ENCODE measurements at places on chromosomes 1 and 21.

- DNase-seq: no peak
Observed at GRCh38 chr21:44084496-44085241, 22.5 kb upstream of the PWP2 start.

- DNase-seq: no peak
Observed at GRCh38 chr1:119359730-119360129, 8.9 kb upstream of the HAO2 start.

DNA sequence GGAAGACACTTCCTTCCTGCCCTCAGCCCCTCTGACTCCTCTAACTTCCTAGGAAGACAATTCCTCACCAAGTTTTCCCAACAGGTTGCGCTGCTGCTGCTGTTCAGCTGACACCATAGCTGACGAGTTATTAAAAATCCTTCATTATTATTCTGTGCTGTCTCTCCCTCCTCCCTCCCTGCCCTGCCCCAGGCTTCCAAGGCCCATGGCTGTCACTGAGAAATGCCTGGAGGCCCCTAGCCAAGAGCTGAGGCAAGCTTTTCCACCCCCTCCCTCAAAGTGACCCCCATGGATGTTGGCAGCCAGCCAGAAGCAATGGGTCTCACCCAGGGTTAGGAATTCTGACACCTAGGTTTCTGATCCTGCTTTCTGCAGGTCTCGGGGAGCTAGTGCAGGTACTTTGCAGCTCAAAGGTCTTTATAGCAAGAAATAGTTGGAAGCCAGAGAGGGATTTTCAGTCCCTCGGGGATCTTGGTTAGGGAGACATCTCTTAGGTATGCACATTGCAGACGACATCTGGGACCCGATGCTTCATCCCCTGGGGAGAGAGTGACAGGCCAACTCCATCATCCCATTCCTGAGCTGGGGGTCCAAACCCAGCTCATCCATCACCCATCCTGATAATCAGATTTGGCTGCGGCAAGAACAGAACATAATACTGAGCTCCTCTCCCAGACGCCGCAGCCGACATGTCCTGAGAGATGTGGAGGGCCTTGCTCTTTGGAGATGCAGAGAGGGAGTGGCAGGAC lies 65.0 kb downstream of the KIRREL1 start:
- no peak for DNase-seq

DNA sequence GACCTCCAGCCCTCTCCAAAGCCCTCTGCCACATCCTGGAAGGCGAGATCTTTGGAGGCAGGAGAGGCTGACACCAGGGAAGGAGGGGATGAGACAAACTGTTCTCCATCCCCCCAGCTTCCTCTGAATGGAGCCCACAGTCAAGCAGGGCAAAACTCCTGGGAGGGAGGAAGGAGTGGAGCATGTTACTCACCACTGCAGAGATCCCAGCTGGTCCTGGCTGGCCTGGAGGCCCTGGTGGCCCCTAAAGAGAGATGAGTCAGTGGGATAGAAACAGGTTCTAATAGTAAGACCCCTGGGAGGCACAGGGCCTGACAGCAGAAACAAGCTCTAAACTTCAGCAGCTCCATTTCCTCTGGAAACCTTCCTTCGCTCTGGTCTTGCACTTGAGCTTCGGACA lies 14.0 kb upstream of the PEF1 start:
- no peak for DNase-seq

DNA sequence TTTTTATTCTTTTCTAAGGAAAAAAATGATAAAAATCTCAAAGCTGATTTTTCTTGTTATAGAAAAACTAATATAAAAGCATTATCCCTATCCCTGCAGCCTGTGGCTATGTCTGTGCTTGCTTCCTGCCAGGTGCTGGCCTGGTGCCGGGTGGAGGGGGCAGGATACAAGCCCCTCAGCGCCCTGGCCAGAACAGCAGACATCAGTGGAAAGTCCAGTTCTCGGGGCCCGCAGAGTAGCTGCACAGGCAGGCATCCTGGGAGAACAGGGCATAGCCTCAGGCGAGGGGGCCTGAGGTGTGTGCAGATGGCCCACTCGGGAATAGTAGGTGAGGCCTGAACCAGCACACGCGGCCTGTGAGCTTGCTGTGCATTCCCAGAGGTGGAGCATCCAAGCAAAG lies 23.4 kb downstream of the PODN start:
- DNase-seq: no peak

GRCh38 chr1:192243721-192244120 lies 73.1 kb upstream of the RGS21 start:
- no peak for DNase-seq

DNA sequence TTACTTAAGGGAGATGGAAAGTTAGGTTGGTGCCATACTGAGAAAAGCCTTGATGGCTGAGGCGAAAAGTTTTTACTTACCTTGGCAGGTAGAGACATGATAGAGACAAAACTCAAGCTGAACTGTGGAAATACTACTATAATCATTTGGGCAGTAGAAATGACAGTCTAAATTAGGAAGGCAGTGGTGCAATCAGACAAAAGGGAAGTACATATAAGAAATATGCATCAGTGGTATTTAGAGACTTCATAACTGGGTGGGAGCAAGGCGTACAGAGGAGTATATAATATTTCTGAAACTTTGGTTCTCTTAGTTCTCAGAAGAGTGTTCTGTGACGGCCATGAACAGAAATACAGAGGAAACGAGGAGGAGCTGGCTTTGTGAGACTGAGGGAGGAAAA lies 2.4 kb upstream of the CEP350 start:
- no peak for DNase-seq

- DNase-seq: no peak
Observed at GRCh38 chr1:12811409-12811784, 19.8 kb downstream of the PRAMEF11 start.

DNA sequence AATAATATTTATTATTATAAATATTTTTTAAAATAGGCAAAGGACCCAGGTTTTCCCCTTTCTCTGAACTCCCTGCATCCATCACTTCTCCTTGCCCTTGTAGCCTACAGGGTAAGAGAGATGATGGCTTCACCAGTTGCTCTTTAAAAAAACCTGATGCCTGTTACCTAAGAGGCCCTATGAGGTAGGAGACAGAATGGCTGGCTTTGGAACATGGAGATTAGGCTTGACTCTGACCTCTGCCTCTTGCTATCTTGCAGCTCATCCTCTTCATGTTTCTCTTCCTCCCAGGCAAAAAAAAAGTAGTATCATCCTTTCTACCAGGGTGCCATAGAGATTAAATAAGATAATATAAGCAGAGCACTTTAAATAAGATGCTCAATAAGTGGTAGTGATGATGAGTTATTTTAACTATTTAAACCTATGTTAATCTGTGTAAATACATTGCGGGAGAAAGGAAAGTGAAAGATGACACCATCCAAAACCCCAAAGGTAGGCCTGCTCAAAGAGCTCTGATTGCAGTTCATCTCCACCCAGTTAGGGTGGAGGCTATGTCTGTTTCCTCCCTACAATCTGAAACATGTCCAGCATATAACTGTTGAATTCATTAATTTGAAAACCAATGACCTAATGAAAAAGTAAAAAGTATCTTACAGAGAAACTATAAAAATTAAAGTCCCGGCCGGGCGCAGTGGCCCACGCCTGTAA lies 51.8 kb downstream of the RGS2 start:
- DNase-seq: no peak

GRCh38 chr1:84319662-84320061 lies 18.2 kb downstream of the SAMD13 start:
- DNase-seq: no peak

- DNase-seq: no peak
Observed at GRCh38 chr21:25952306-25952705, 217.5 kb downstream of the GABPA start.

GRCh38 chr21:32064281-32064910 lies 191.6 kb downstream of the HUNK start:
- no peak for DNase-seq

GRCh38 chr1:158075078-158075477 lies 81.6 kb downstream of the KIRREL1 start:
- no peak for DNase-seq

- DNase-seq: no peak
Observed at GRCh38 chr1:23577056-23578004, 18.0 kb upstream of the ID3 start.

DNA sequence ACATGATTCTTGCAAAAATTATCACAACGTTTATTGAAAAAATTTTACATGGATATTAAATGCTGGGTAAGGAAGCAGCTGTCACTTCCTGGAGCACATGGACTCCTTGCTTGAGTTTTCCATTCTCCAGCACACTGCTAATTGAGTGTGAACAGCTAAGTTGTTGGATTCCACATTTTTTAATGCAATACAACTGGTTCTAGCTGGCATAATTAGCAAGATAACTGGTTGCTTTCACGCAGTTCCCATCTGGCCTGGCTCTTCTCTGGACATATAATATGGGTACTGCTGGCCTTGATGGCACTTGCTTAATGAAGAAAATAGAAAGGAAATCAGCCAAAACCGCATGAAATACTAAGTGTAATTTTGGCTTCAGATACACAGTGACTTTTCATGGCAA lies 26.6 kb downstream of the RGS21 start:
- no peak for DNase-seq

GRCh38 chr1:232917053-232917452 lies 33.4 kb upstream of the NTPCR start:
- DNase-seq: no peak

GRCh38 chr1:29413661-29414060 lies 177.3 kb downstream of the PTPRU start:
- DNase-seq: no peak

DNA sequence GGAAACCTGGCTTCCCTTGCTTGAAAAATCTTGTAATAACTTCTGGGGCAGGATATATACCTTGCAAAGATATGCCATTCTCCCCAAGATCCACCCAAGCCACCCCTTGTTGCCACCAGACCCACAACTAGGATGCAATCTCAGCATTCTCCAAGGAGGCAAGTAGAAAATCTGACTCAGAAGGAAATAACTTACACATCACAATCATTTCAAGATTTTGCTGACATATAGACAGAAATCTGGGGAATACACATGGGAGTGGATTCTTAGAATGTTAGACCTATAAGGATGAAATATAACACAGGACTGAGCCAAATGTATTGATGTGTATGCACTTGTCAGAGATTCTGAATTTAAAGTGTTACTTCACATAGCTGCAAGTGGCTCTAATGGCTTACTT lies 14.8 kb upstream of the ZDHHC18 start:
- no peak for DNase-seq

DNA sequence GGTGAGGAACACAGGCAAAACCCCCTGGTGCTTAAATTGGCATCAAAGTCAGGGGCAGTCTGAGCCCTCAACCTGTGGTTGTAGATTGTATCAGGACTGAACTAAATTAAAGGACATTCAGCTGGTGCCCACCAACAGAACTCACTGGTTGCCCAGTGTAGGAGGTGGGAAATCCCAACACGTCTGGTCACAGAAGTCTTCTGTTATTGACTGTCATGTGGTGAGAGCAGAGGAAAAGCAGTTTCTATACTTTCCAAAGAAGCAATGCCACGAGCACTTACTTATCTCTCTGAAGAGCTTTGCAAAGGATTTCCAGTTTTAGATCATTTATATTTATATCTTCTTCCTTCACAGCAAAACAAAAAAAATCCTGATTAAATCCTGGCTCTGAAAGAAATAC lies 15.0 kb upstream of the ACTA1 start:
- no peak for DNase-seq

Data from activated naive CD4-positive, alpha-beta T cell (primary cell).